ENCODE measurements at places on chromosomes 7 and 10.

- no peak for DNase-seq
Measured at GRCh38 chr10:5354068-5354467, 10.7 kb upstream of the UCN3 start.

- DNase-seq = no peak
Measured at GRCh38 chr10:78772486-78772885, 296.3 kb upstream of the ZMIZ1 start.

DNA sequence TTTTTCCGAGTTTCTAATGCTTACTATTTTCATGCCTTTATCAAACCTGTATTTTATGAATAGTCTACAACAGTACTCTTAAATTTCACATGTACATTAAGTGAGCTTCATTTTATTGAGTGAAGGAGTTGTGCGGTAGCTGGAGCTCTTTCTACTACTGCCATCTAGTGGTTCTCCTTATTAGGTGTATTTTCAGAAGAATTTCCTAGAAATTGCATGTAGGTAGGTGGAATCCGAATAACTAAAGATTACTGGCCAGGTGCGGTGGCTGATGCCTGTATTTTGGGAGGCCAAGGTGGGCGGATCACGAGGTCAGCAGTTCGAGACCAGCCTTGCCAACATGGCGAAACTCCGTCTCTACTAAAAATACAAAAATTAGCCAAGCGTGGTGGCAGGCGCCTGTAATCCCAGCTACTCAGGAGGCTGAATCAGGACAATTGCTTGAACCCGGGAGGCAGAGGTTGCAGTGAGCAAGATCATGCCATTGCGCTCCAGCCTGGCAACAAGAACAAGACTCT is 38.3 kb downstream of the LRRC72 start:
- peak; percentile 53 for DNase-seq

DNA sequence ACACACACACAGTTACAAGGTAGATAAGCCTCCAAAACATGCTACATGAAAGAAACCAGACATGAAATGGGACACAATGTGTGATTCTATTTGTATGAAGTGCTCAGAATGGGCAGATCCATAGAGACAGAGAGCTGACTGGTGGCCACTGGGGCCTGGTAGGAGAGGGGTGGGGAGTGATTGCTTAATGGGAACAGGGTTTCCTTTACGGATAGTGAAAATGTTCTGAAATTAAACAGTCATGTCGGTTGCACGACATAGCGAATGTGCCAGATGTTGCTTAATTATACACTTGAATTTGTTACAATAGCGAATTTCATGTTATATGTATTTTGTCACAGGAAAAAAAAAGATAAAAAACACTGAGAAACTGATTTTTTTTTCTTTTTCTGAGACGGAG is 122.3 kb downstream of the SPDYE5 start:
- no peak for DNase-seq

- no peak for DNase-seq
Measured at GRCh38 chr10:51707392-51707791, 8.0 kb upstream of the CSTF2T start.

DNA sequence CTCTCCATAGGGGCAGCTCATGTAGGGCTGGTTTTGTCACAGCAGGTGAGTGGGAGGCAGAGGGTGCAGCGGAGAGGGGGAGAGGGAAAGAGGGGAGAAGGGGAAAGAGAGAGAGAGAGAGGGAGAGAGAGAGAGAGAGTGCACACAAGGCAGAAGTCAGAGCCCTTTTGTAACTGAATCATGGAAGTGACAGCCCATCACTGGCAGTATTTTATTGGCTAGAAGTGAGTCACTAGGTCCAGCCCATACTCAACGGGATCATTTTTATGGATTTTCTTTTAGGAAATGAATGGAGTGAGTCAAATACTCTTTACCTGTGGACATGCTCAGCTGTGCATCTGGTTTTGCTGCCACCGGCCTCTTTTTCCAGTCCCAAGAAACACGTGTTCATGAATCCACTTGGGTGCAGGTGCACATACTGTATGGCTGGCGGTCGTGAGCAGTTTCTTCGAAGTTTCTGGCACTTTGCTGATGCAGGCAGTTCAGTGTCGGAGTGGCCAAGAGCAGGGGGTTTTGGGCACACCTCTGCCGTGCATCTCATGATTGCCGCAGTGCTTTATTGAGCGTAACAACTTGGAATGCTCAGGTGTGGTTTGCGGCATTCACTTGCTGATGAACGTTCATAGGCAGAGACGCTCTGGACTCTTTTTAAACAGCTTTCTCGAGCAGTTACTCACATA is 40.3 kb downstream of the DOCK1 start:
- DNase-seq = no peak
